Sciatic nerve (tissue), 2 donors: ENCODE measurements at places on chromosomes 7 and 10. TPM values are rescaled to one million over a fixed set of nuclear protein-coding genes. Genes with fewer than 3 reads are reported as not detected.

- DNase-seq, result no peak
These were observed 26.6 kb upstream of the KAT6B start for GRCh38 chr10:74799721-74800221.

CRYGN gene
- total RNA-seq, result 3.9 TPM

- no peak for DNase-seq
These were observed 205.0 kb downstream of the TFEC start for GRCh38 chr7:115825456-115826115.

GRCh38 chr10:126207313-126207771, 180.9 kb downstream of the ADAM12 start:
- no peak for DNase-seq

GRCh38 chr10:92756201-92757065, 66.7 kb downstream of the HHEX start:
- no peak for DNase-seq

TEX36 gene
- not detected for total RNA-seq
